ENCODE measurements at places on chromosomes 5 and 9.
A peak's percentile ranks its signal among the peaks of the same experiment; 100 is the strongest.

- no peak for DNase-seq
Observed at GRCh38 chr5:26390608-26391007, 647.8 kb downstream of the CDH9 start.

DNA sequence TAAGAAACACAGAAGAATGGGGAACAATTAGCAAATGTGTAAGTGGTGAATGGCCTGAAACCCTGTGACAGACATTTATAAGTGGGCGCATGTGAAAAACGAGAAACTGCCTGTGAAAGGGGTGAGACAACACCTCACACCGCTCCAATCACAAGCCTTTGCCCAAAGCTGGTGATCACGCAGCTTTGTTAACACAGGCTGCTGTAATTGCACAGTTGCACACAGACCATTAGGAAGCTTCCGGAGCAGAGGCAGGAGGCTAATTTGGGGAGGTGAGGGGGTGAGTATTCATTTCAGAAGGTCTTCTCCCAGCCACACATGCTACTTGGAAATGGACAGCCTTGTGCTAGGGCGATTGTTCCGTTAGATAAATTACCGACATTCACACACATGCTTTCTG is 294.0 kb downstream of the MED10 start:
- no peak for DNase-seq

DNA sequence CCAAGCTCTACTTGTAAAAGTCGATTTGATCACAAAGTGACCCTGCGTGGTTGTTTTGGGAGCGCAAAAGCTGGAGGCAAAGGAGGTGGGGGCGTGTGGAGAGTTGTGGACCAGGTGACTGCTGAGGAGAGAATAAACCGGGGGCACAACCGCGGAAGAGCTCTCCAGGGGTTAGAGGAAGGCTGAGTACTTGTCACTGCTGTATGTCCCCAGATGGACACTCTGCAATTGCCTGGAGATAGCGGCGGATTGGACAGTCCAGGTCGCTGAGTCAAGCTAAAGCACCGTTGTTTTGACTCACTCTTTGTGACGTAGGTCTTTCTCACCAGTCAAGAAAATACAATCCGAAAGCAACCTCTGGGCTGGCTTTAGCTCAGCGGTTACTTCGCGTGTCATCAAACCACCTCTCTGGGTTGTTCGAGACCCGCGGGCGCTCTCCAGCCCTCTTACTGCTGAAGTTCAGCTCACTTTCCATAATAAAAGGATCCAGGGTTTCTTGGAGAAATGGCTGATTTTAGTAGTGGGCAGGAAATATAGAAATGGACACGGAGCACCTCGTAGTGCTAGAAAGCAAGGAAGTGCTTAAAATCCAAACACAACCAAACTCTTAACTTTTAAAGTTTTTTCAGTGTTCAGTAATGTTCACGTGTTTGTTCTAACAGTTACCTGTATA is 25.7 kb downstream of the ZMAT2 start:
- peak; percentile 37 for DNase-seq

DNA sequence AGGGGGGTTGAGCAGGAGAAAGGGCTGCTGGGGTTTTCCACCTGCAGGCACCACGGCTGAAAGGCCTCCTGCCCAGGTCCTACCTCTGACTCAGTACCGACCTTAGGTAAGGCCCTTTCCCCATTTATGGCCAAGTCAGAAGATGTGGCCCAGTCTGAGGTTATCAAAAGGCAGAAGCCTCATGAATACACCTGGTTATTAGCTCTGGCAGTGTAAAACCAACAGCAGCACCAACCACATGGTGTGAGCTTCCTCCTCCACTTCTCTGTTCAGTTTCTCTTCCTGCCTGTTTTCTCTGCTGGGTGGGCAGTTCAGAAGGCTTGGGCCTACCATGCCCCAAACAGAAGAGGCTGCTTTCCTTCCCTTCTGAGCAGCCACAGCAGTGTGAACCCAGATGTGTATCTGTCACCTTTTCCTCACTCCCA is 86.9 kb downstream of the UGCG start:
- no peak for DNase-seq

DNA sequence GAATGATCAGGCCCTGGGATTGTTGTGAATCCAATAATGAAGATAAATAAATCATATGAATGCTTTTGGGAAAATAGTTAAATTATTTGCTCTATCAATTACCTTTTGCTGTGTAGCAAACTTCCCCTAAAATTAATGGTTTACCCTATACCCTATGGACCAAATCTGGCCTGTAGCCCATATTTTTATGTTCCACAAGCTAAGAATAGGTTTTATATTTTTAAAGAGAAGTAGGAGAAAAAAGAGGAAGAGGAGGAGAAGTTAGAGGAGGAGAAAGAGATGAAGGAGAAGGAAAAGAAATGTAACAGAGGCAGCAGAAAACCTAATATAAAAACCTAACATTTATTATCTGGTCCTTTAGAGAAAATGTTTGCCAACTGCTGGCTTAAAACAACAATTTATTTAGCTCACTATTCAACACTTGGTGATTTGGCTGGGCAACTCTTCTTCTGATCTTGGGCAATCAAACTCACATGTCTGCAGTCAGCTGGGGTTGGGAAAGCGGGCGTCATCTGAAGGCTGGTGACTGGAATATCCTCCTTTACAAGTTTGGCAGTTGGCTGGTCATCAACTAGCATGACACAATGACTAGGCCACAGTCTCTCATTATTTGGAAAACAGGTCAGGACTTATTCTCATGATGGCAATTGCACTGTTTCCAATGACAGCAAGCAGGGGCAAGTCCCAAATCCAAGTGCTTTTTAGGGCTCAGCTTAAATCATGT is 522.9 kb downstream of the RASEF start:
- no peak for DNase-seq

Measured in heart right ventricle (tissue), 16 donors.